Stimulated activated naive CD4-positive, alpha-beta T cell (primary cell): ENCODE measurements at places on chromosomes 5 and 9.
A peak's percentile ranks its signal among the peaks of the same experiment; 100 is the strongest.

GRCh38 chr9:73264631-73265030, 113.0 kb downstream of the ANXA1 start:
- no peak for DNase-seq

DNA sequence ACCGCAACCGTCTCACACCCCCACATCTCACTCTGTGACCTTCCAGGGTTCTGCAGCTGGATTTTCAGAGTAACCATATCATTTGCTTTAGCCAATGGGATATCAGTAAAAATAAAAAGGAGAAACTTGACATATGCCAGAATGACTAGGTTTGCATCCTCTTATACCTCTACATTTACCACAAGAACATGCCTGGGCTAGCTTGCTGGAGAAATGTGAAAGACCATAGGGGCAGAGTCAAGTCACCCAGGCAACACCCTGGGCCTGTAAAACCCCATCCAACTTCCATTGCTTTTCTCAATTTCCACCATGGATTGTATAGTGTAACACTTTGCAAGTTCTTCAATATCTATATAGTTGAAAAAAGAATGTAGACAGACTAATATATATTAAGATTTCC, 731.1 kb downstream of the PTPRD start:
- DNase-seq = no peak

DNA sequence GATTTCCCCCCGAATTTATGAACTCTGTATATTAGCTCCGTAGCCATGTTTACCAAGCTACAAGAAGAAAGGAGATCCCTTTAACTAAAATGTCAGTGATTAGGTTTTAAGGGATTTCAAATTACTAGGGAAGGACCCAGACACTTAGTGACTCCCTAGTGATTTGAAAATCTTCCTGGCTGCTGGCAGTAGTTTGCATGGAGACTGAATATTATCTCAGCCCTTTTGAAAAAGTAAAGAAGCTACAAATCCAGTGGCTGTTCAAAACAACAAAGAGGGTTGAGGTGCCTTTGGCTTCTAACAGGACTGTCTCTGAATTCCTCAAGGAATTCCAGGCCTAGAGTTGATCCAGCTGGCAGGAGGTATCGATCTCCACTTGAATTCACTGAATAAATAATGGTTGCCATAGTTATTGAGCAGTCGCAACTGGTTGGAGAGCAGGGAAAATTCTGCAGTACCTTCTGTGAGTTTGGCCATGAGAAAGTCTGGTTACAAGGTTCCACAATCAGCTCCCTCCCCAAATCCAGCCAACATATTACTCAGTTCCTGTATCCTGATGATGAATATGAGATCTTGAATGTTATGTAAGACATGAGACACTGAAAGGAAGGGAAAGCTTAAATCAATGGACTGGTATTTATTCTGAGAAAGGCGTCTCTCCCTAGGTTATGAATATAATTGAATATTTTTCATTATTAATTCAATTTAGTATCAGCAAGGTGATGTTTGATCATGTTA, 37.7 kb downstream of the NR4A3 start:
- DNase-seq = no peak

- no peak for DNase-seq
These were observed 54.6 kb upstream of the MAP3K1 start for GRCh38 chr5:56760723-56761122.

GRCh38 chr5:141517880-141518617, 29.2 kb downstream of the PCDHGC5 start:
- no peak for DNase-seq

DNA sequence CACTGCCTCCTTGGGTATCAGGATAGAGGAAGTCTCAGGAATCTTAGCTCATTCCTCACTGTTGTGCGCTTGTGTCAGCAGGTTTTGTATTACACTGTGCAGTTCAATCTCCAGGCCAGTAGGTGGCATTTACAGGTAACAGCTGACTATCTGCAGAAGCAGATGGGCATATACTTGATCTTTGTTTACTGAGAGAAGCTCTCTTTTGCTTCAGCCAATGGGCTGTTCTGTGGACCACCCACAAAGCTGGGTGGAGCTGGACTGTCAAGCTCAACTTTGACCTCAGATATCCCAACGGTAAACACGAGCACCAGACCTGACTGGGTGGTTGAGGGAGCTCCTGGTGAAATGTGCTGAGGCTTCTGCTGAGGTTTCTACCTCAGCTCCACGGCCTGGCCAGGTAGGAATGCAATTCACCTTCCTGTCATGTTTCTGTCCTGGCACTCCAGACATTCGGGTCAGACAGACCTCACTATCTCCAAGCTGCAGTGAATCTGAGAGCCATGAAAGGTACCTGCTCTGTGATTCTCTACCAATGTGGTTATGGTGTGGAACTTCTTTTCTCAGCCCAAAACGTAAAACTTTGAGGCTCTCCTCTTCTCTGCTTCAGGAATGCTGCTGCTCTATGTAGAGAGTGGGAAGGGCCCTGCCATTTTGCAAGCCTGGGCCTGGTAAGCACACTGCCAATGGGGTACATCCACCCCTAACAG, 167.9 kb upstream of the ACTBL2 start:
- DNase-seq = no peak

GRCh38 chr5:33852319-33852718, 39.5 kb downstream of the ADAMTS12 start:
- no peak for DNase-seq

DNA sequence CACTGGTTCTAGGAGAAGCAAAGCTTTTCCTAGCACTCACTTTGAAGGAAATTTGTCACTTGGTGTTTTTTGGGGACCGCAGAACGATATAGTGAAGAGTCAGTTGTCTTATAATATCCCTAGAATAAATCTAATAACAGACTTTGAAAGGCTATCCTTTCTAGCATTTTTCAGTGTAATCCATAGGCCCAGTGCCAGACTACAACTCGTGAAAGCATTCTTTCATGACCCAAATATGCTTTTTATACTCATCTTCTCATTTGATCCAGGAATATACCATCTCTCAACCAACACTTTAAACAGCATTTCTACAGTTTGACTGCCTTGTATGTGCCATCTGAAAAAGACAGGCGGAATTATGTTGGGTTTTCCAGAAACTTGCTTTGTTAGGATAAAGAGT, 104.0 kb downstream of the ERCC6L2 start:
- DNase-seq = no peak

DNA sequence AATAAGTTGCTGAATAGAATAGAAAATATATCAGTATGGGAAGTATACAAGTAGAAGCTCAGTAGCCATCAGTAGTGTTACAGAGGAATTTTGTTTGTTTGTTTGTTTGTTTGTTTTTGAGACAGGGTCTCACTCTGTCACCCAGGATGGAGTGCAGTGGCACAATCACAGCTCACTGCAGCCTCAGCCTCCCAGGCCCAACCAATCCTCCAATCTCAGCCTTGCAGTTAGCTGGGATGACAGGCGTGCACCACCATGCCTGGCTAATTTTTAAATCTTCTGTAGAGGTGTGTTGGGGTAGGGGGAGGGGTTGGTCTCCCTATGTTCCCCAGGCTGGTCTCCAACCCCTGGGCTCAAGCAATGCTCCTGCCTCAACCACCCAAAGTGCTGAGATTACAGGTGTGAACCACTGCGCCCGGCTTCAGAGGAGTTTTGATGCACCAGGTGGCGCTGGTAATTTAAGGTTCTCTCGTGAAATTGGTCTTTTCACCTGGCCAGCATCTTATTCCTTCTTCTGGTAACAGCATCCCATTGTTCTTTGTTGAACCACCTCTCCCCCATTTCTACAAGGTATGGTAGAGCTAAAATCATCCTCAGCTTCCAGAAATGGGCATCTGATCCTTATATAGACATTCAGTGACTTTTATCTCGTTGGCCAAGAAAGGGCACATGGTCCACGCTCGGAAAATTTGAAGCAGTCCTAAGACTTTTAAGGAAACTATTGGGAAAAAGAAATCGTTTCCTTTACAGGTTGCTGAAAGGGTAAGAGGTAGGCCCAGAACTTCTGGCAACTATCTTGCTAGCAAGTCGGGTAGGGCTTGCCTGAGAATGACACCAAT, 157.1 kb downstream of the ARRDC3 start:
- peak; percentile 8 for DNase-seq

DNA sequence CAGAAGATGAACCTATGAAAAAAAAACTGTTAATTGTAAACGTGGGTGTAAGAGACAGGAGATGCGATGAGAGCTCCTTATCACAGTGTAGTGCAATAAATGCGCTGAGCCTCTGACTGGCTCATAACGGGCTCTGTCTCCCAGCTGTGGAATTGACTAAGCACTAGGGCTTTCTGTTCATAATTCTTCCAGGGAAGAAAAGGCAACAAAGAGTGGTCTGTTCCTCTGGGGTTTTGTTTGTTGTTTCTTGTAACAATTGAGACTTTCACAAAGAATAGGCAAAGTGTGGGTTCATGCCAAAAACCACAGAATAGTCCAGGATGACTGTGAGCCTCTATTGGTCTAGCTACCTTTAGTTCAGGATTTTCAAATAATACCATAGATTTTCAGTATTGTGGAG, 39.4 kb downstream of the UBE2QL1 start:
- DNase-seq = no peak

- DNase-seq = no peak
These were observed 98.8 kb downstream of the BOD1 start for GRCh38 chr5:173517648-173518047.

DNA sequence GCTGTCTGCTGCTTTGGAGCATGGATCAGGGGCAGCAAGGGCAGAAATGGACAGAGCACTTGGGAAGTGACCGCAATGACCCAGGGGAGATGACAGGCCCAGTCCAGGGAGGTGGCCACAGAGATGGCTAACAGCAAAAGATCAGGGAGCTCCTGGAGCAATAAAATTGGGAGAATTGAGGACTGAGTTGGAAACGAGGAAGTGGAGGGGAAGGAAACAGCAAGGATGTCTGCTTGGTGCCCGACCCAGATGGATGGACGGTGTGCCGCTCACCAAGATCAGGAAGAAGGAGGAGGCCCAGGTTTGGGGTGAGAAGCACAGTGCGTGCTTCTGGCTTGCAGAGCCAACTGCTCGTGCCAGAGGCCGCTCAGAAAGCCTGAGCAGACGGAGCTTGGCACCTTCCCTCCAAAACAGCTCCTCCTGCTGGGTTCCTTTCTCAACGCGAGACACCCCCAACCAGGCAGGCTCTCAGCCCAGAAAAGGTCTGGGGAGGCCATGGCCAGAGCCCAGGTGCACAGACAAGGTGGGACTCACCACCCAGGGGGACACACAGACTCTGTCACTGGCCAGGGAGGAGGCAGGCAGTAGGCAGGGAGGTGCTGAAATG, 1.7 kb upstream of the SLC34A1 start:
- peak; percentile 34 for DNase-seq

GRCh38 chr9:22103685-22104575, 94.8 kb upstream of the CDKN2B start:
- no peak for DNase-seq

GRCh38 chr5:147204576-147204975, 30.2 kb upstream of the STK32A start:
- DNase-seq = no peak

- DNase-seq = no peak
These were observed 624.4 kb downstream of the PSAT1 start for GRCh38 chr9:78921341-78921740.

DNA sequence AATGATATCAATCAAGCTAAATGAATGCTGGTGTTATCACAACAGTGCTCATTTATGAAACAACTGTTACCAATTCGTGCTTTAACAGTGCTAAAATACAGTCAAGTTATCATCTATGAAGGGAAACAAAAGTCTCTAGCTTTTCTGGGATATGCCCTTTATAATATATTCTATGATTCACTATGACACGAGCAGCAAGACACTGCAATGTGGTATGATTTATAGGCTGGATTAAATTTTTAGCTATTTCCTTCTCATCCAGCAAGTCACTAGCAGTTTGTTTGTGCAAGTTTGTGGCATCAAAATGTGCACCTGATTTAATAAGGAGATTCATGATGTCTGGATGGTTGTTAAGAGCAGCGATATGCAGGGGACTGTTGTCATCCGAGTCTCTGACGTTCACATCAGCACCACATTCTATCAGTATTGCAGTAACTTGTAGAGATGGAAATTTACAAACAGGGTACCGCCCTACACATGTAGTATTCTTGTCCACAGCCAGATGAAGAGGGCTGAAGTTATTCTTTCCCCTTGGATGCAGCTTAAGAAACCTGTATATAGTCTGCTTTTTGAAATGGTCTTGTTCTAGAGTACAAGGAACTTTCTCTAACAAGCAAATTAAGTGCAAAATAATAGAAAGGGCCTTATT, 20.3 kb downstream of the FEM1C start:
- no peak for DNase-seq

- no peak for DNase-seq
These were observed 132.0 kb upstream of the GRHPR start for GRCh38 chr9:37290366-37290939.

- no peak for DNase-seq
These were observed 290.1 kb upstream of the MPDZ start for GRCh38 chr9:13569602-13570067.

- no peak for DNase-seq
These were observed 50.0 kb downstream of the RCL1 start for GRCh38 chr9:4842734-4843133.

DNA sequence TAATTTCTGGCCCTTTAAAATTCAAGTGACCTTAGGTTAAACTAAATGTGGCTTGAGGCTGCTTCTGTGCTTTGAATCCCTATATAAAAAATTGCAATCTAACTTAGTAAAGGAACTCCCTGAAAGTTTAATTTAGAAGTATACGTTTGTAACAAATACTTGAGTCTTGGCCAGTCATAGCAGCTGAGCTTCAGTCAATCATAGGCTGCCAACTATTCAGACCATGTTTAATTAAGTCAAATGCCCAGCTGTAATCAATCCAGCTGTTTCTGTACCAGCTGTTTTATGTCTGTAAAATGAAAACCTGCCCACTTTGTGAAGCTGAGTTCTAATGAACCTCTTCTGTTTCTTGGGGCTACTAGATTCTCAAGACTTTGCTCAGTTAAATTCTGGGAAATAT, 760.1 kb downstream of the MAT2B start:
- no peak for DNase-seq

DNA sequence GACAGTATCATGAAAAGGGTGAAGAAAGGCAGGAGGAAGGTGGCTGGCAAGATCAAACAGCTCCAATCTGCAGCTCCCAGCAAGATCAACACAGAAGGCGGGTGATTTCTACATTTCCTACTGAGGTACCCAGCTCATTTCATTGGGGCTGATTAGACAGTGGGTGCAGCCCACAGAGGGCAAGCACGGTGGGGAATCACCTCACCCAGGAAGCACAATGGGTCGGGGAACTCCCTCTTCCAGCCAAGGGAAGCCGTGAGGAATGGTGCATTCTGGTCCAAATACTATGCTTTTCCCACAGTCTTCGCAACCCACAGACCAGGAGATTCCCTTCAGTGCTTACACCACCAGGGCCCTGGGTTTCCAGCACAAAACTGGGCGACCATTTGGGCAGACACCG, 66.8 kb downstream of the CAMSAP1 start:
- no peak for DNase-seq

GRCh38 chr9:6667080-6667479, 21.6 kb upstream of the GLDC start:
- DNase-seq = no peak

DNA sequence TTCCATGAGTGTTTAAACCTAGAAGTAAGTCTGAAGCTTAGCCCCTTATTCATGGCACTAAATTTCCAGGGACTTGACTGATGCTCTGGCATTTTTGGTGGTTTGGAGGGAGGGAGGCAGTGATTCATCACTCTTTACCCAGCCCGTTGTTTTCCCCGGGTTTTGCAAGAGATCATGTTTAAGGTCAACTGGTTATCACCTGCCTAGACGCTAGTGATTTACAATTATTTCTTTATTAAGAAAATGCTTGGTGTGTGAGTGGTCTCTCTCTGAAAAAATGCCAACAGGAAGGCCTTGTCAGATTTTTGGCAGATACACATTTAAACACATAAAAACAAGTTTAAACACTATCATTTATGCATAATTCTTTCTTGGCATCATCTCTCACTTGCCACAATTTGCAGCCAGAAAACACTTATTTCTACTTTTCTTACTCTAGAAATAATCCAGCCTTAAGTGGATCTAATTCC, 737.9 kb upstream of the ZNF608 start:
- no peak for DNase-seq

GRCh38 chr9:13053504-13053903, 226.0 kb downstream of the MPDZ start:
- no peak for DNase-seq
